ENCODE measurements at places on chromosomes 1 and 21.
A peak's percentile ranks its signal among the peaks of the same experiment; 100 is the strongest.

DNA sequence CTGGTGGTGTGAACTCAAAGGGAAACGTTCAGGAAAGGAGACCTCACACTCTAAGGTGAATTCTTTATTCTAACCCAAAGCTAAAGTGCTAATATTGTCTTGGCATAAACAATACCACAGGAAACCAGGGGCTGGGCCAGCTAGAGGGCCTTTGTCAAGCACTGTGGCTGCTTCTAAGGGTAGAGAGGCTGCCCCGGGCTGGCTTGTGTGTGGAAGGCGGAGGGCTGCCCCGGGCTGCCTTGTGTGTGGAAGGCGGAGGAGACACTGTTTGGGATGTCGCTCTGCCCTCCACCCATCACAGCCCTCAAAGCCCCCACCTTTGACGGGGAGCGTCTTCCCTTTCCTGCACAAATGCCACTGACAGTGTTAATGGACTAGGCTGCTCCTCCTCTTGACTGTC, 216.8 kb downstream of the TOMM20 start:
- no peak for DNase-seq

GRCh38 chr1:13950637-13951036, 250.6 kb downstream of the PRDM2 start:
- DNase-seq: no peak

GRCh38 chr1:210598135-210598652, 269.5 kb downstream of the HHAT start:
- peak; percentile 93 for DNase-seq

DNA sequence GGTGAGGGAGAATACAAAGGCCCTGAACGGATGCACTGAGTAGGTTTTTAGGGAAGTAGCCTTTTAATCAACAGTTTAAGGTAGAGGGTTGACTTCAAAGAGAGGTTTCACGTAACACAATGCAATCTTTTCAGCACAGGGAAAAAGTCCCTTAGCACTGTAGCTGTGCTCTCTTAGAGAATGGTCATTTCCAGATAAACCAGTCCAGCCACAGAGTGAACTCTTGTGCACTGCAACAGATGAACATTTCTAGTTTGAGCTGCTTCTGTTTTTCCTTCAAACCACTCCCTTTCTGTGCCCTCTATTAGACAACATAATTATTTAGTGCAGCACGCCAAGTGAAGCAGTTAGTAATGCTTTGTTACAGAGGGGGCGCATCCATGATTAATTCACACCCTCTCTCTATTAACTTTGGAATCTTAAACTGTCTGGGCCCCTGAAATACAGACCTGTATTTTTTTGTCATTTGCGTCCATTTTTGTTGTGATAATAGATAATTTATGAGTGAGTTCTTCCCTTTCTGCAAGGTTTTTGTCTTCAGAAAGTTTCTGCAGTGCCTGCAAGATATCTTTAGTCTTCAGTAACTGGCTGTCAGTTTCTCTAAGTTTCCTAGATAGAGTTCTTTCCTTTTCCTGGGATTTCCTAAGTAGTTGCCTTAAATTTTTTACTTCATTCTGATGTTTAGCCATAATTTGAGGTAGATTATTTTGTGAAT, 22.9 kb downstream of the LCA5L start:
- no peak for DNase-seq

- DNase-seq: no peak
Observed at GRCh38 chr1:160411271-160412027, 11.1 kb downstream of the VANGL2 start.

GRCh38 chr1:21494196-21494595, 15.0 kb upstream of the ALPL start:
- DNase-seq: no peak

DNA sequence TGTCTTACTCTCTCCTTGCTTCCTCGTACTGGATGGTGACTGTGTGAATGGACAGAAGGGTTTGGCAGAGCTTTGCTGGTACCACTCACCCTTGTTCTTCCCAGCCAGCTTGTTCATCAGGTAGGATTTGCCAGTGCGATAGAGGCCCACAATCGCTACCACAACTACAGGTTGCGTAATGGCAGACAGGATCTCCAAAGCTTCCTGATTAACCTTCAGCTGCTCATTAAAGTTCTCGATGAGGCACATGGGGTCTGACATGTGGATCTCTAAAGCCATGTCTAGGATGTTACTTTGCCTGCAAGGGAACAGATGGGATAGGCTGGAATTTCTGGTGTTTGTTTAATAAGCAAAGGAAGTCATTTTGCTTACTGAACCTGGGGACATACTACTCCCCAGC, 3.4 kb downstream of the GBP5 start:
- DNase-seq: no peak

GRCh38 chr1:157477419-157477818, 74.9 kb downstream of the FCRL5 start:
- no peak for DNase-seq

DNA sequence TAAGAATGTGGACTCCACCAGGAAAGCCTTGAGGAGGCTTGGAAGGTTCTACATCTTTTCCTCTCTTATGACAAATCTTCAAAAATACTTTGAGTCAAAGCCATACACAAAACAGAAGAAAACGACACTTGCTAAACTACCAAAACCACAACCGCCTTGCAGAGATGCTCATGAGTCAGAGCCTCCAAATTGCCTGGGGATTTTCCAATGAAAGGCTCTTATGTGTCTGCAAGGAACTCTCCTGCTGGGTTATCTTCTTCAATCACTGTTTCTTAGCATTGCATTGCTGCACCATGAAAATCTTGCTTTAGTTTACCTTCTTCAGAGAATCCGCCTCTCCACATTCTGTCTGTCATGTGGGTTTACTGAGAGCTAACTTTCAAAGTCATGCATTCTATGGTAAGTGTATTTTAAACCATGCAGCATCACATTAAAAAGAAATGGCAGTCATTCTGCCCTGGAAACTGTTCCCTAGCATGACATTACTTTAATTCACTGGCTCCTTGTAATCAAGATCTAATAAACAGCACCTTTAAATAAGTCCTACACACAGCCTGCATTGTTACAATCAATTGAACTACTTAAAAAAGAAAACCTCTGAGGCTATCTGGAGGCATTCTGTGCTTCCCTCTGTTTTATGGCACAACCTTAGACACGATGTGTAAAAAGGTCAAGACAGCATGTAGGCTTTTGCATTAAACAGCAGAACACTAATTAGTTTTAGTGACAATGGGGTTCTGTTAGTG, 210.0 kb upstream of the FOXD3 start:
- DNase-seq: peak; percentile 79

- no peak for DNase-seq
Observed at GRCh38 chr1:228379666-228380065, 27.0 kb downstream of the TRIM11 start.

DNA sequence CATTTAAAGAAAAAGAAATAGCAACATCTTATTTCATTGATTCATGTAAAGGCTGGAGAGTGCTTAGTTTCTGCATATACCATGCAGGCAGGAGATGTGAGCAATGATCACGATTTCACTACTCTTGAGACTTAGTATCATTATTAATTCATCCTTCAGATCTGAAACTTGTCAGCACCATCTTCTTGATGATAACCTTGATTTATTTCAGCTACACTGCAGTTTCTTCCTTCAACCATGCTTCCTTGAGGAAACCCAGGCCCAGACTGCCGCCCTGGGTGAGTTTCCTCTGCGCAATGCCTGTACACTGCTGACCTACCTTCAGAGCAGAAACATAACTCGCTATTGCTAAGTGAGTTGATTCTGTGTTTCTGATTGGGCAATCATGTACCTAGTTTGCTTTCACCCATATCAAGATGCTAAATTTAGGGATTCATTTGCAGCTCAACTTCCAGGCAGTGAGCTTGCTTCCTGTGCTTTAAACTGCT, 13.5 kb upstream of the BCL10 start:
- DNase-seq: no peak

- no peak for DNase-seq
Observed at GRCh38 chr1:109777980-109778625, 14.4 kb upstream of the EPS8L3 start.

GRCh38 chr21:31921079-31921478, 48.3 kb downstream of the HUNK start:
- DNase-seq: no peak

GRCh38 chr1:240503036-240503435, 108.9 kb downstream of the GREM2 start:
- DNase-seq: no peak

- DNase-seq: no peak
Observed at GRCh38 chr1:234469376-234469775, 9.6 kb downstream of the TARBP1 start.

DNA sequence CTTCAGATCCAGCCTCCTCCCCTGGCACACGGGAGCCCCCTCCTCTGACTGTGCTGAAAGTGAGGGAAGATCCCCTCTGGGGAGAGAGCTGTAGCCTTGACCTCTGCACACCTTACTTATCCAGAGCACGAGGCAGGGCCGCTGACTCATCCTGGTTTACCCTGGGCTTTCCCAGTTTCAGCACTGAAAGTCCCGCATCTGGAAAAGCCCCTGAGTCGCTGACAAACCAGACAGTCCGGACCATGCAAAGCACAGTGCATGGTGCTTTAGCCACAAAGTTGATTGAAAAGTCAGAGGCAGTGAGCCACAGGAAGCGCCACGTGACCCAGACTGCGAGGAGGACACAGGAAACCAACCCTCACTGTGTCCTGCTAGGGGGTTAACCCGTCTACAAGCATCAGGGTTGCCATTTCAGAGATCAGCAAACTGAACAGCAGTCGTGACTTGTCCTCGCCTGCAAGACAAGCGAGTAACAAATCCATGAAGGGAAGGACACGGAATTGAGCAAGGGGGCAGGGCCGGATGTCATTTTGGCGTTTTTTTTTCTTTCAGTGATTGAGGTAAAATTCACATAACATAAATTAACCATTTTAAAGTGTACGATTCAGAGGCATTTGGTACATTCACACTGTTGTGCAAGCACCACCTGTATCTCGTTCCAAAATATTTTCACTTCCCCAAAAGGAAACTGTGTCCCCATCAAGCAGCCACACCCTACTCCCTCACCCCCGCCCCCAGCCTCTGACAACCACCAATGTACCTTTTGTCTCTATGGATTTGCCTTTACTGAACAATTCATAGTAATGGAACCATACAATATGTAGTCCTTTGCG, 19.9 kb upstream of the IFNGR2 start:
- DNase-seq: no peak

DNA sequence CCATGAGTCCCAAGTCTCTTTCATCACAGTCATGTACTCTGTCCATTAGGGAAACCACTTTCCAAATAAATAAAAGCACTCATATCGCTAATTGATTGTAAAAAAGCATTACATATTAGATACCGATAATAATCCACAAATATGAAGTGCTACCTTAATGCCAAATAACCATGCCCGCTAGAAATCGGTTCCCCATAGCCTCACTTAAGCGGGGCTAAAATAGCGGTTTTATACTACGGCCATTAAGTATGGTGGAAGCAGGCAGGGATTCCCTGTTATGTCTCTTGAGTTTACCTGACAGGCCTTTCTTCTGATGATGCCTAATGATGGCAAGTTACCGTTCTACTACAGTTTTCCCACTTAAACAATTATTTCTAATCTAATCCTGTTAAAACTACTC, 3.9 kb downstream of the ELK4 start:
- no peak for DNase-seq

Measured in AG09309 (cell line).